ENCODE measurements at places on chromosomes 4 and X.
A peak's percentile ranks its signal among the peaks of the same experiment; 100 is the strongest.

DNA sequence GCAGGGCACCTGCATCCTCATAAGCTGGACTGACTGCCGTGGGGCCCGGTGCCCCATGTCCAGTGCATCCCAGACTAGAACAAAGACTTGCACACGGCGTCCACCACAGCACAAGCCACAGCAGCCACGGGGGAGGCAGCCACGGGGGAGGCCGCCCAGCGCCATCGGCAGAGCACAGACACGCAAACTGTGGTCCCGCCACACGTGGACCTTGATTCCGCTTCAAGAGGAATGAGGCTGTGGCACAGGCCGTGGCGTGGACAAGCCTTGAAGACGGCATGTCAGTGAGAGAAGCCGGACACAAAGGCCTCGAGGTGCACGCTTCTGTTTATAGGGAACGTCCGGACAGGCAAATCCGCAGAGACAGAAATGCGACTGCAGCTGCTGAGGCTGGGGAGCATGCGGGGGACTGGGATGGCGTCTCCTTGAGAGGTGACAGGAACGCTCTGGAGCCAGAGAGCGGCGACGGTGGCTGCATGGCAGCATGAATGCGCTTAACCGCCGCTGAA, 10.1 kb upstream of the CPLX1 start:
- DNase-seq: no peak

DNA sequence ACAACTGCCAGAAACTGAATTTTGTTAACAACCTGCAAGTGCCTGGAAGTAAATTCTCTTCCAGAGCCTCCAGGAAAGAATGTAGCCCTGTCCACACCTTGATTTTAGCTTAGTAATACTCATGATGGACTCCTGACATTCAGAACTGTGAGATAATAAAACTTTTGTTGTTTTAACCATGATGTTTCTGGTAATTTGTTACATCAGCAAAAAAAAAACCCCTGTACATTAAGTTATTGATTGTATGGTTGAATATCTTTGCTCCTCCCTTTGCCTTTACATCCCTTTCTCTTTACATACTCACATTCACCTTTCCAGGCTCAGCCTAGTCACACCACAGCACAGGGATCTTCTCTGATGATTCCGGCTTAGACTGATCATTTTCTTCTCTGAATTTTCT, 881.8 kb upstream of the GRID2 start:
- DNase-seq: no peak

DNA sequence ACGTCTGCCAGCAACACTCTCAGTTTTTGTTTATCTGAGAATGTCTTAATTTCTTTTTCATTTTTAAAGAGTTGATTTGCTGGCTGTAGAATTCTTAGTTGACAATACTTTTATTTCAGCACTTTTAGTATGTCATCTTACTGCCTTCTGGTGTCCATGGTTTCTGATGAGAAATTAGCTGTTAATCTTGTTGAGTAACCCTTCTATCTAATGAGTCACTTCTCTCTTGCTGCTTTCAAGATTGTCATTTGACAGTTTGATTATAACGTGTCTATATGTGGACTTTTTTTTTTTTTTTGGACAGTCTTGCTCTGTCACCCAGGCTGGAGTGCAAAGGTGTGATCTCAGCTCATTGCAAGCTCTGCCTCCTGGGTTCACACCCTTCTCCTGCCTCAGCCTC, 24.0 kb upstream of the TMEM255A start:
- no peak for DNase-seq

DNA sequence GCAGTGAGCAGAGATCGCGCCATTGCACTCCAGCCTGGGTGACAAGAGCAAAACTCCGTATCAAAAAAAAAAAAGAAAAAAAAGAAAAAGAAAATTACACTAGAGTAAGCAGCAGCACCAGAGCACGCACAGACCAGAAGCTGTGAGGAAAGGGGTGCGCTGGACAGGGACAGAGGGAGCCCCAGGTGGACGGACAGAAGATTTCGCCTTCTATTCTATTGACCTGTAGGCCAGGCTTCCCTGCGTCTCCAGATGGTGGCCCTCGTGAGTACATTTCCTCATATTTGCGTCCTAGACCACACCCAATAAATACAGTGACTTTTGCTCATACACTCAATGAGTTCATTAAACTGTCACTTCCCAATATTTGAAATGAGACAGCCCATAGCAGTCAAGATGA, 19.1 kb downstream of the MTNR1A start:
- DNase-seq: no peak

DNA sequence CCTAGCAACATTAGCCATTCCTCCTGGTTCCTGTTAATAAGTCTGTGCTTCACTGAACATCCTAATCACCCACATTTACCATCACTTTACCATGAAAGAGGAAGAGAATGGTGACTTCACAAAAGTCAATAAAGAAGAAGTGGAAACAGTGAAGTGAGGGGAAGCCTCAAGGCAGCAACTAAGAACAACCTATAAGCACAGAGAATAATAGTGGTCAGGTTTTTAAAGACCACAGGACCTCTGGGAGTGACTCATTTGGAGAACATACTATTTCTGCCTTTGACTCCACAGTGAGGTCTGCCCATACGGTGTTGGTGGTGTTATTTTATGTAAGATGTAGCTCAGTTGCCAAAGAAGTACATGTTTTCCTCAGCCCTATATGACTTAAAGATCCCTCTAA, 86.0 kb upstream of the TET2 start:
- DNase-seq: no peak

GRCh38 chr4:81502564-81502963, 30.9 kb upstream of the RASGEF1B start:
- DNase-seq: no peak

- no peak for DNase-seq
These were observed 27.3 kb upstream of the GPRASP2 start for GRCh38 chrX:102684772-102685520.

GRCh38 chr4:118765399-118765798, 70.5 kb downstream of the SEC24D start:
- DNase-seq: no peak

DNA sequence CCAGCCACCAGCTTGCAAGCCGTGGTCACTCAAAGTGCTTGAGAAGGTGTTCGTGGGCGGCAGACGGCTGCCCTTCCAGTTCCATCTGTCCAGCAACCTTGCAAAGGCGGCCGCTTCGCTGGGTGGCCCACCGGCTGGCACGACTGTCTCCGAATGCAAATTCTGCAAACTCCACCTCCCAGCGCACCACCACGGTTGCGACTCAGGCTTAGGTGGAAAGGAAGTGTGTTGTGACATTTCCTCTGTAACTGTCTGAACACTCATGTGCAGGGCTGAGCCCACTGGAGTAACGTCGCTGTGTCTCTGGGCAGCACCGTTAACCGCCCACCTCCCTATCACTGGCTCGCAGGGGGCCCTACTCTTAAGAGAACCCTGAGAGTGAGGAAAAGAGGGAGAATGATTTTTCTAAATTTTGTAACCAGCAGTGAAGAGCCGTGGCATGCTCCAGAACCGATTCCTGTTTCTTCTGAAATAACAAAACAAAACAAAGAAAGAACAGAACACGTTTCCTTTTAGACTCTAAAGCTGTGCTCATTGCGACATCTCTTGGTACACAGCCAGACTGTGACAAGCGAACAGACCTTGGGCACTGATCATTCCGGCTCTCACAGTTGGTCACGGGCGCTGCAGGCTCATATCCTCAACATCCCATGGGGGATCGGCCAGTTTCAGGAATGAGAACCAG, at the start of gene P2RY8:
TSS of gene P2RY8 (minus strand) at position 155 of the 685 bp plus-strand sequence. CDS start 70,627 bp downstream, outside the sequence.
- peak; percentile 19 for DNase-seq

- no peak for DNase-seq
These were observed 80.5 kb upstream of the LNX1 start for GRCh38 chr4:53671757-53672156.

DNA sequence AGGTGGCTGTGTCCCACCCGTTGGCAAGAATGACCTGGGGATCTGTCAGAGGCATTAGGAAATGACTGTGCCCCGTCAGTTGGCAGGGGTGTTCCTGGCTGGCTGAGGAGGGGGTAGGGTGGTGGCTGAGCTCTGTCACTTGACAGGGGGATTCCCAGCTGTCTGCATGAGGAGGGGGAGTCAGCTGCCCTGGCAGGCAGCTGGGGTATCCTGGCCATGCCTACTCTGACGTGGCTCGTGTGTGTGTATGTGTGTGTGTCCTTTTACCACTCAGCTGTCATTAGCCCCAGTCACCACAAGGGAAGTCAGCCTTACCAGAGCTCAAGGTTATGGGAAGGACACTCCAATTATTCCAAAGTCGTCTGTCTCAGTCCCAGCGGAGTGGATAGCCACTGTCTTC, 93.2 kb downstream of the EFNB1 start:
- DNase-seq: no peak

DNA sequence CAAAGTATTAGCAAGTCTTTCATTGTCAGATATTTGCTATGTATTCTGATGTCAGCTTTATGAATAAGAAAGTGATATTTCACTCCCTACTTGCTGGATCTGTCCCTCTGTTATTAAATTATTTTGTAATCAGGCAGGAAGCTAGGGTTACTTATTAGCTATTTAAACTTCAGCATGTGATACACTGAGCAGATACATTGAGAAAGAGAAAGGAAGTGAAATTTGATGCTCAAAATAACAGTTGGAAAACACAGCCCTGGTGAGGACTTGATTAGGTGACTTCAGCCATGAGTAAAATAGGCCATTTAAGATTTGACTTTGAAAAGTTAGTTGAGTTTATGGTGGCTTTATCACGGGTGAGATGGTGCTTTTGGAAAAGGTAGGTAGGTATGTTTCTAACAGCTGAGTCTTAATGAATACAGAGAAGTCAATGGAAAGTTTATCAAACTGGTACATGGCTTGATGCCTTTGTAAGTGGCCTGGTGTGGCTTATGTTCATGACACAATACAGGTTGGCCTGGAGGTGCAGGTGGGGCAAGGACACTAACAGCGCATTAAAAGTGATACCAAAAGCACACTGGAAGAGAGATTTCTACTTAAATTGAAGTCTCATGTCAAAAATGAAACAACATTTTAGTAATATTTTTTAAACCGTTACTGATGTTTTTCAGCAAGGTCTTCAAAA, 321.2 kb upstream of the SPOCK3 start:
- DNase-seq: no peak

DNA sequence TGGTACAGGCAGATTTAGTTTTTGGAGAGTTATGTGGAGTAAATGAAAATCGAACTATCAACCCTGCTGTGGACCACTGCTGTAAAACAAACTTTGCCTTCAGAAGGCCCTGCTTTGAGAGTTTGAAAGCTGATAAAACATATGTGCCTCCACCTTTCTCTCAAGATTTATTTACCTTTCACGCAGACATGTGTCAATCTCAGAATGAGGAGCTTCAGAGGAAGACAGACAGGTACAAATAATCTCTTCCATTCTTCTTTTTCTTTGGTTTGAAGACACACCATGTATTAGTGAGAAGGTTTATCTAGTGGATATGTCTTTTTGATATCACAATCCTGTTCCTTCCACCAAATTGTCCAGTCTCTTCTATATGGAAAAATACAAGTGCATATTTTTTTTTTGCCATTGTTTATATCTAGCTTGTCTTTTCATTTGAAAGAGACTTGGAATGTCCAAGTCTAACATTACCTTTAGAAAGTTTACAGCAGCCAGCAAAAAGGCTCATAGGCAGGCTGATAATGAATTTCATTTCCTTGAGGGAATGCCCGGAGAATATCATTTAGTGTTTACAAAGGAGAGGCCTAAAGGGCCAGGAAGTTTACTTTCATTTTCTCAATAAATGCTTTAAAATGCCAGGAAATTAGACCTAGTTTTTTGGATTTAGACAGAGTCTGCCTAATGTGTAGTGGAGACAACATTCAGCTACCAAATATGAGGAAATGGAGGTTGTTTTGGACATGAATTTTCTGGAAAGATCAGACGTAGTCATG, 18.6 kb downstream of the AFM start:
- DNase-seq: no peak

DNA sequence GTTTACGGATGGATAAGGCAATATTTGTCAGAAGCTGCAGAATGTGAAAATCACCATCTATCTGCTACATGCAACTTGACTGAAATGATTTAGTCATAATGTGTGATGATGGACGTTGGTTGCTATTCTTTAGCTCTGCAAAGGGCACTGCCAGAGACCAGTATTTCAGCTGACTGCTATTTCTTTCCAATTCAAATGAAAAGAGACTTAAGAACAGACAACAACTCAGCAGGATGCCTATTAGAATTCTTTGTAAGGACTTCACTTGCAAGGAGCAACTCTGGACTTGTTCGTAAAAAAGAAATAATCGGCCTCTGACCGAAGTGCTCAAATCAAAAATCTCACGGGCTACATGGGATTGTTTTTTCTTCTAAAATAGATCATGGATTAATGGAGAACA, 262.7 kb downstream of the DHX15 start:
- DNase-seq: no peak

- no peak for DNase-seq
These were observed 743.7 kb downstream of the C4orf33 start for GRCh38 chr4:129839687-129840086.

GRCh38 chrX:126994032-126994600, 174.6 kb downstream of the PRR32 start:
- no peak for DNase-seq

DNA sequence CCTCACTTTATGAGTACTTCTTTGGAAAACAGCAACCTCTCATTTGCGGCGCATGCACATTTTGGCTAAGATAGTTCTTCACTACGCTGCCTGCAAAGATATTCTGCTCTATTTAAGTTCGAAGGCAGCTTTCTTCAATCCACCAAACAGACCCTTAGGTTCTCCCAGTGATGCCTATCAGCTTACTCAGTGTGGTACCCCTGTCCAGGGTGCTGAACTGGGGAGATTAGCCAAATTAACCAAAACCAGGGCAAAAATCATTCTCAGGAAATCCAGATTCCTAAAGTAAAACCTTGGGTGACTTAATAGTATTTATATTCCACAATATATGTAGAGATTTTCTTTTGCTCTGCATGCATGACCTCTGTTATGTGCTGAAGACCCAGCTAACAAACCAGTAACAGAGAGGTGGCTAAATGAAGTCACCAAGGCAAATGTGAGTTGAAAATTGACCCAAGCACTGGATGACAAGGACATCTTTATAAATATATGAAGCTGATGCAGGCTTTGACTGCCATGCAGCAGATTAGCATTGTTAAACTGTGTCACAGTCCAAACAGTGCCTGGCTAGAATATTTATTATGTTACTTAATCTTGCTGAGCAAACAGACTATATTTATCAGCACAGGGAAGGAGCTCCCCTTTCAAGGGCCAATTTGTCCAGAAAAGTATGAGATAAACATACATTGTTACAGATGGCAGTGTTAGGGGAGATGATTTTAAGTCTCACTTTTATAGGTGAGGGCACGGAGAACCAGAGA, 418.2 kb downstream of the STIM2 start:
- DNase-seq: no peak

GRCh38 chrX:120238933-120239332, 11.7 kb upstream of the ZBTB33 start:
- no peak for DNase-seq

DNA sequence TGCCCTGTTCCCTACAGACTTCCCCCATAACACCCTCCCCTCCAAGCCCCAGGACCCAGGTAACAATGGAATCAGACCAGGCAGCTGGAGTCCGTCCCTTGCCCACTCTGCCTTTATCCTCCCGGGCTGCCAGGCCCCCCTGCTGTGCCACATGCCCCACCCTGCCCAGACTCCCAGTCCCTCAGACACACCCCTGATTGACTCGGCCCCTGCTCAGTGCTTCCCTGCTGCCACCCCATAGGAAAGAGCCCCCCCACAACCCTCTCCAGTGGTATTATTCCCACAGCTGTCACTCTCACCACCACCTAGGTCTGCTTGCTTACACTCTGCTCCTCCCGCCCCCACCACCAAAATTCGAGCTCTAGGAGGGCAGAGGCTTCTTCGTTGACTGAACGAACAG, 4.7 kb upstream of the NAA10 start:
- no peak for DNase-seq

Measured in NCI-H2227 treated with DMSO at 0.1 percent for 48 hours (cell line).